ENCODE measurements at places on chromosomes 2 and 18.

- no peak for DNase-seq
Measured at GRCh38 chr2:181892799-181893435, 1.4 kb downstream of the ITPRID2 start.

GRCh38 chr2:203840655-203841205 is 26.8 kb upstream of the CTLA4 start:
- no peak for DNase-seq

GRCh38 chr2:225056330-225057073 is 14.2 kb upstream of the DOCK10 start:
- DNase-seq = no peak

- no peak for DNase-seq
Measured at GRCh38 chr2:194090251-194090905, 1566.6 kb upstream of the SLC39A10 start.

DNA sequence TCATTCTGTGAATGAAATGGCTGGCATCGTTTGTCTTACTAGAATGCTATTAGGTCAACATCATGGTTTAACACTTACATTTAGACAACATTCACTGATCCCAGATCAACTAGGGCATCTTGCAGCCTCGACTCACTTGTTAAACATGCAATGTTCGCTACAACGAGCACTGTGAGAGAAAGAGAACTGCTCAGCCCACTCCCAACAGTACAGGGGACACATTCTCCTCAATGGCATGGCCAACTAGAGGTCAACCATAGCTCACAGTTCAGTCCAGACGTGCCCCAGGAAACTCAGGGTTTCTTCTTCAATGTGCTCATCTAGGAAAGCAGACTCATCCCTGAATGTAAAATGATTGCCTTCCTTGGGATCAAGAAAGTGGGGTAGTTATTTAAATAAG is 5.9 kb downstream of the WIPF1 start:
- no peak for DNase-seq

DNA sequence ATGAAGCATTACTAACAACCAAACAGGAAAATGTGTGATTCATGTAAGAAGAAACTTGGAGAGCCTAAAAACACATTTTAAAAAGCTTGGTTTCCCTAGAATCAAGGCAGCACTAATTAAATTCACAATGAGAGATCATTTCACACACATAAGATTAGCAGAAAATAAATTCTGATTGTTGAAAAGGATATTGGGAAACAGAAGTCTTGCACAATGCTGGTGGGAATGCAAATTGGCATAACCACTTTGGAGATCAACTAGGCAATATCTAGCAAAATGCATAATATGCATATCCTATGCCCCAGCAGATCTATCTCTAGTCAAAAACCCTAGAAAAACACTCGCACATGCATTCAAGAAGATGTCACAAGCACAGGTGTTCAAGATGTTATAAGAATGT is 75.3 kb upstream of the SIX3 start:
- DNase-seq = no peak

DNA sequence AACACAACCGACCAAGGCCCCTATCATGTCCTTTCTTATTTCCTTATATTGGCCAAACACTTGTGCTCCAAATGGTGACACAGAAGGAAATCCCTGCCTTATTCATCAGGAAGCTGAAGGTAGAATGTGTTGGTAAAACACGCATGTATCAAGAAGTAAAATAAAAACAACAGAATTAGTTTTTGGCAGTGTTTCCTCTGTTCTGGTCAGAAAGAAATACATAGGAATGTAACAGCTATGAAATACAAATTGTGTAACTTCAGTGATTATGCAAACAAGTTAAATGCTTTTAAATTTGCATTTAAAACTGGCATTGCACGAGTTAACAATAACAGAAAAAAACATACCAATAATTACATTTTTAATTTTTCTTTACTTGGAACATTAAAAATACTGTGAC is 19.3 kb downstream of the ST6GAL2 start:
- no peak for DNase-seq

DNA sequence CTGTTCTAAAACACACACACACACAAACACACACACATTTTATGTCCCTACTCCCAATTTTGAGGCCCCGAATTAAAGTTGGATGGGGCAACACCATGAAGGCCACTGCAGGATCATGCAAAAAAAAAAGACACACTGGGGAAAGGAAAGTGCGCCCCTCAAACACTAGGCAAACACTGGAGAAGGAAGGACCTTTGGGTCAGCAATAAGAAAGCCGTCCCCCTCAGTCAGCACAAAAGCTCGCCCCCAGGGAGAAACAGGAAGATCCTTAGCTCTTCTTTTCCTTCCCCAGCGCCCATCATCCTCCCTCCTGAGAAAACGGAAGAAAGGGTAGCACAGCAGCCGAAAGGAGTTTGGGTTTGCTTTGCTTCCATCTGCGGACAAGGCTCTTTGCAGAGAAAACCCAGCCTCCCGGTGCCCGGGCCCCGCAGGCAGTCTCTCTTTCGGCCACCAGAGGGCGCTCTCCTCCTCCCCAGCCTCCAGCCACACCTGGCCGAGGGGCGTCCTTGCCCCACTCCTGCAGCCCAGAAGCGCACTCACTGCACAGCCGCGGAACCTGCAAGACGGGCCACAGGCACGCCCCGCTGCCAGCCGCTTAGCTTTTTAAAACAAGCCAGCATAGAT is 248.5 kb downstream of the CDH20 start:
- DNase-seq = peak; percentile 77

- DNase-seq = no peak
Measured at GRCh38 chr2:128531856-128532255, 213.2 kb upstream of the HS6ST1 start.

Data from activated naive CD8-positive, alpha-beta T cell treated with anti-CD3 and anti-CD28 coated beads, Interleukin-2, amount 10 ng/mL, durations not matched to agents 7 days and 5 days (primary cell).